ENCODE measurements at places on chromosomes 2 and 18.

DNA sequence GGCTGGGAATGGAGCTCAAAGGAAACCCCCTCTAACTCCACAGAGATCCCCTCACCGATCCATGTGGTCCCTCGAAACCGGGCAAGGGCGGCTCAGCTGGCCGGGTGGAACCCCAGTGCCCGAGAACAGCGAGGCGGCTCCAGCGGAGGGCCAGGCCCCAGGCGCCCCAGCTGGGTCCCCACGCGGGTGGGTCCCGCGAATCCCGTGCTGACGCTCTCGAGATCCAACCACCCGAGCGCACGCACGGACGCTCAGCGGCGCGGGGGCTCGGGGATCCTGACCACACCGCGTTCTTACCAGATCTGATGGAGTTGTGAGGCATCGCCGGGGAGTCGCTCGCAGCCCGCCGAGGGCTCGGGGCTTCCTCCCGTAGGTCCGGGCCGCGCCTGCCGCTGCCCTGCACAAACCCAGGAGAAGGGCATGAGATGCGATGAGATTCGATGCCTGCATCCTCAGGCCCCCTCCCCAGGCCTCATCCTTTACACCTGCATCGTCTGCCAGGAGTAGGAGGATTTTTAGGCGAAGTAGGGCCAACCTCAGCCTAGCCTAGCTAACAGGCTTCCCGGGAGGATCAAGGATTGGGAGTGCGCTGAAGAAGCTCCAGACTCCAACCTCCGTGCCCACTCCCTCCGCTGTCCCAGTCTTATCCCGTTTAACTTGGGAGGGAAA lies 514 bp downstream of the PAX8 start:
- no peak for DNase-seq

DNA sequence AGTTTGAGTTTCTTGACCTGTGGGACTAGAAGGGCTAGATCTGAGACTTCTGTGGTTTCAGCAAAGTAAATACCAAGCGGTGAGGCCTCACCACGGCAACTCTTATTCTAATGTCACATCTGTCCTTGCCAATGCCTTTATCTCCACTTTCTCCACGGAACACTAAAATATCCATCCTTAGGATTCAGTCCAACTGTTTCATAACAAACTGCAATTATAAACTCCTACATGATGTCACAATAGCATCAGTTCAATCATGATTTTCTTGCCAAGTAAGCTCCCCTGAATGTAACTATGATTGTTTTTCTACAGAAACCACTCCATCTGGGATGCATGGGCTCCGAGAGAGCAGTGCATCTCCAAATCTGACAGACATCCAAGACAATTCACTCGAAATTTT lies 79.6 kb downstream of the LRATD1 start:
- DNase-seq: no peak

DNA sequence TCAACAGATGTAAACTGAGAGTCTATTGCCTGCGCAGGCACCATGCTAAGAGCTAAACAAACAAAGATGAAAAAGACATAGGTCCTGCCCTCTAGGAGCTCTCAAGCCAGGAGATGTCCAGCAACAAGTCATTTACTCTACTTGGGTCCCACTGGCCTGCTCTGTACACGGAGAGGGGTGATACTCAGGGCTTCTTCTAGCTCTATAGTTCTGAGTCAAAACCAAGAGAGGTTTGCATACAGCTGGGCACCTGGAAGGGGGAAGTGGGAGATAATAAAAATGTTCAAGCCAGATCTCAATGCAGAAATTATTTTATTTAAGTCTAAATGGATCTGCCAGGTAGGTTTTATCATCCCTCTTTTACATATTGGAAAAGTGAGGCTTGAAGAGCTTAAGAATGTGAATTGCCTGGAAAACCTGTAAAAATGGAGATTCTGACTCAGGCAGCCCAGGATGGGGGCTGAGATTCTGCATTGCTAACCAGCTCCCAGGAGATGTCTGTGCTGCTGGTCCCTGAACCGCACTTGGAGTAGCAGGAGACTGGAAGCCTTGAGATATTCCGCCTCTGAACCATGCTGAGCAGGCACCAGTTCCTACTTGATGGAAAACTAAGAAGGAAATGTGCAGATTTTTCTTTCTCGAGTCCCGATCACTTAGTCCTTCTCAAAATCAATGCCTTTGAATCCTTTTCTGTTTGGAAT lies 201.1 kb downstream of the PRKCE start:
- DNase-seq: no peak

DNA sequence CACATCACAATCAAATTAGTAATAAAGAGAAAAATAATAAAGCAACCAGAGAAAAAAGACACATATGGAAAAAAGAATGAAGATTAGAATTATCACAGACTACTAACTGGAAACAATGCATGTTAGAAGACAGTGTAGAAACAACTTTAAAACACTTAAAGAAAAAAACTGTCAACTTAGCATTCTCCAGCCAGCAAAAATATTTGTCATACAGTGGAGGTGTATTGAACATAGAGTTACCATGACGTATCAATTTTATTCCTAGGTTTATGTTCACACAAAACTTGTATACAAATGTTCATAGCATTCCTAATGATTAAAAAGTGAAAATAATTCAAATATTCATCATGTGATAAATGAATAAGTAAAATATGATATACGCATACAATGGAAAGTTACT lies 61.5 kb upstream of the ADAM23 start:
- no peak for DNase-seq

DNA sequence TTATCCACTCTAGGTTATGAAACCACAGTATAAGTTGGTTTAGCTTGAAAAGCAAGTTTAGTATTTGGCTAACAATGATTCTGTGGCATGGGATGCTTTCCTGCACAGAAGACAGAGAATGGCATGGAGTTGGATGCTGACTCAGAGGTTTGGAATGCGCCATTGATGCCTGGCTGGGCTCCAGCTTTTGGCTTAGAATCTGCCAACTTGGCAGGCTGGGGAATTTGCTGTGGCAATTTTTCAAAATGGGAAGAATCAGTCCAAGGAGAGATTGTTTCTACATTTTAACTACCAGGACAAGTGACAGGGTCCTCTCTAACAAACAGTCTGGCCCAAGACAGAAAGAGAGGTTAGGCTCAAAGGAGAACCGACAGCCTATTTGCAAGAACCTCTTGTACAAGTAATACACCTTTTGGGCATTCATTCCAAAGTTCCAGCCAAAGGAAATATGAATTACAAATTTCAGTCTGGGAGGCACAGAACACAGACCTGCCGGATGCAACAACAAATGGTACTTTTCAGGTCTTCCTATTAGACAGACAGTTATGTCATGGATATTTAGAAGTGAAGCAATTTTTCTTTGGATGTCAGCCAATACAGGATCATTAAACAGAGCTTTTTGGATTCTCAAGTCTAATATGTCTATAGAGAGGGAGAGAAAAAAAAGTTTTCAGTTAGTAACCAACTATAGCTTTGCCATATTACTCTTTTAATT lies 1027.7 kb downstream of the TMEM182 start:
- DNase-seq: peak; percentile 60

DNA sequence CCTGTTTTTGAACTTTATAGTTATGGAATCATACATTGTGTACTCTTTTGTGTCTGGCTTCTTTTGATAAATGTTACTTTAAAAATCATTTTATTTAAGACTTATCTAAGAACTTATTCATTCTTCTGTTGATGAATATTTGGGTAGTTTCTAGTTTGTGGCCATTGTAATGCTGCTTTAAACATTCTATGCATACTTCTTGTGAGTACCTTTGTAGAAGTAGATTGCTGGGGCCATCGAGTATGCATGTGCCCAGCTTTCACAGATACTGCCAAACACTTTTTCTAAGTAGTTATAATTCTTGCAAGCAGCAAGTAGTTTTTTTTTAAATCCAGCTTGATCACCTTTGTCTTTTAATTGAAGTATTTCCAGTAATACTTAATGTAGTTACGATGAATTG lies 11.1 kb downstream of the CD302 start:
- DNase-seq: no peak

GRCh38 chr18:28078298-28078697 lies 98.6 kb downstream of the CDH2 start:
- DNase-seq: no peak

DNA sequence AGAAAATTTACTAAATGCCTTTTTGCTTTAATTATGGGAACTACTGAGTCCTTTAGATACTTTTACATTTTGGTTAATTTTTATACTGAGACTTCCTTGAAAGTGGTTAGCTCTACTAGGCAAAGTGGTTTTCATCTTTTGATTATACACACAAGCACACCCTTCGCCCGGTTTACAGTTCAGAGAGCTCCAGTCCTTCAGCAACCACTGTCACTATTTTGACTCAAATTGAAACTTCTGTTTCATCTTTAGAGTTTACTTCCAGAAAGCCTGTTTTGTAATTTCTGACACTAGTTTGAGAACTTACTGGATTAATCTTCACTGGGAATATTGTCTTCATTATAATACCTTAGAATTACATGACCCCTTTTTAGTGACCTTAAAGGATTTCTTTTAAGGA lies 140.3 kb upstream of the FOSL2 start:
- no peak for DNase-seq

- no peak for DNase-seq
These were observed 981.0 kb downstream of the SUCLG1 start for GRCh38 chr2:83478037-83478436.

DNA sequence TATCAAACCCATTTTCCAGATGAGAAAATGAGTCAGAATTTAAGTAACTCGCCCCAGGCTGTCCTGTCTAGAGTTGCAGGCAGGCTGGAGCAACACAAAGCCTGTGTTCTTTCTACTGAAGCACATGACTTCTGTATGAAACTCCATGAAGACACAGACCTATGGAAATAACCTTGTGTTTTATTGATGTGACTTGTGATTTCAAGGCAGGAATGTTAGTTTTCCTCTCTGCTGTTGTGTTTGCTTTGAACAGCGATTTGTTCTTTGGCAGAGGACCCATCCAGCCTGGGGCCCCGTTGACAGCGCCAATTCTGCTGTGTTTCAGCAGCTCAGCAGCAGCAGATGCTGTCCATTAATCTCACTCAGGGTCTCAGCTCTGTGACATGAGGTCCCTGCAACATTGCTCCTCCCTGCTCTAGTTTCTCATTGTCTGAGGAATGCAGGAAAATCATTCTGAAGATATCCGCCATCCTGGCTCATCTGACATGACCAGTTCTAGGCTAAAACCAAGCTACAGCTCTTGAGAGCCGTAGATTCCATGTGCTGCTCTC lies 344.3 kb upstream of the RAB12 start:
- peak; percentile 67 for DNase-seq

DNA sequence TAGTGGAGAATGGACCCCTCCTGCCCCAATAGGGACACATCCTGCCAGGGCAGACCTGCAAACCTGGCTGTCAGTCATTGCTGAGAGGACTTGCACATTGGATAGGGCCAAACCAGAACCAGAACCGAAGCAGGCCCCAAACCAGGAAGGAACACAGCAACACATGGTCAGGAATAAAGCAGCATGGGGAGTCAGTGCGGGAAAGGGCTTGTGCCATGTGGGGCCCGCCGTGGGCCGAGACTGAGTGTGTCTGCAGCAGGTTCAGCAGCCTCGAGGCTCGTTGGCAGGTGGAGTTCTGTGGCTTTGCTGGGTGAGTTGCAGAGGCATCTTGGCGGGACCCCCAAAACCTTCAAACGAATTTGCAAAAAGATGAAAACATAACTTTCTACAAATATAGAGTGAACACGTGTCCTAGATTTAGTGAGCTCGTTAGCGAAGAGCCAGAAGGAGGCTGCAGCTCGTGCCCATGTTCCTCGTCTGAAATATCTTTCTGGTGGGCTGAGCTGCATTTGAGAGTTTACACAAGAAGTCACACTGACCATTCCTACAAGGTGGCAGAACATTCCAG lies 44.9 kb upstream of the LDLRAD4 start:
- DNase-seq: no peak

- DNase-seq: no peak
These were observed 99.4 kb upstream of the MSH2 start for GRCh38 chr2:47303341-47304148.

GRCh38 chr2:134181219-134181618 lies 72.7 kb upstream of the MGAT5 start:
- no peak for DNase-seq

DNA sequence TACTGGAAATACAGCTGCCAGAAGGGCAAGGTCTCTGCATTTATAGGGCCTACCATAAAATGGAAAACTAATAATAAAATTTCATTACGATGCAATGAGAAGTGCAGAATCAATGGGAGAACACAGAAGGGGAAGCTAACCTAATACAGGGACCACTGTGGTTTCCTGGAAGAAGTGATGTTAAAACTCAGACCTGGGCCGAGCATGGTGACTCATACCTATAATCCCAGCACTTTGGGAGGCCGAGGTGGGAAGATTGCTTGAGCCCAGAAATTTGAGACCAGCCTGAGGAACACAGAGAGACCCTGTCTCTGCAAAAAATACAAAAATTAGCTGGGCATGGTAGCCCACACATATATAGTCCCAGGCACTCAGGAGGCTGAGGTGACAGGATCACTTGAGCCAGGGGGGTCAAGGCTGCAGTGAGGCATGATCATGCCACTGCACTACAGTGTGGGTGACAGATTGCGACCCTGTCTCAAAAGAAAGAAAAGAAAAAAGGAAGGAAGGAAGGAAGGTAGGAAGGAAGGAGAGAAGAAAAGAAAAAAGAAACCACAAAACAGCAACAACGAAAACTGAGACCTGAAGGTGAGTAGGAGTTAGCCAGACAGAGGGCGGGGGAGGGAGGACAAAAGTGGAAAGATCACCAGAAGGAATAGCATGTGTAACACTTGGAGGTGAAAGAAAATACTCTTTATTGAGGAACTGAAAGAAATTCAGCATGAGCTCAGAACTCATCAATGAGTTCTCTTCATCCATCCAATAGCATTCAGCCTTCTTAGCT lies 58.3 kb upstream of the DTNA start:
- no peak for DNase-seq

DNA sequence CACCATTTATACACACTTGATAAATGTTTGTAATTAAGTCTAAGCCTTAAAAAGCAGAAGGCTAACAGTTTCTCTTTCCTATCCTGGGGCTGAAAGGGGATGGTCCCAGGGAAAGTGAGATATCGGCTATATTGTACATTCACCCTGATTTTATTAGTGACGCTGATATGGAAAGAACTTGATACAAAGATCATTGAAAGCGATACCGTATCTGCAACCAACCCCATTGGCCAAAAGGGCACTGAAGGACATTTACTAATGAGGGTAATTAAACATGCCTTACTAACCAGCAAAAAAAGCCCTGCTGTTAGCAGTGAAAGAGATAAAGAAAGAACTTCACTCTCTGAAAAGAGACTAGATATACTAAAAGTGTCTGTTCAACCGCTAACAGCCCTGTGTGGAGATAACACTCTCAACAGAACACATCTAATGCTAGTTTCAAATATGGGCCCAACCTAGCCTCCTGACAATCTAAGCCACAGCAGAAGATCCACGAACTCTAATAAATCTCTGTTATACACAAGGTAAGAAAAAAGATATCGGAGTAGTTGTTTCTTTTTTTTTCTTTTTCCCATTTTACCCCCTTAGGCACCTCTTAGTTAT lies 200.0 kb downstream of the CDH2 start:
- no peak for DNase-seq

GRCh38 chr2:179226961-179227259 lies 37.7 kb downstream of the SESTD1 start:
- no peak for DNase-seq

GRCh38 chr2:193267496-193268002 lies 1072.8 kb upstream of the TMEFF2 start:
- DNase-seq: no peak

GRCh38 chr2:19228181-19228593 lies 130.2 kb downstream of the OSR1 start:
- DNase-seq: no peak
